Left ventricle myocardium superior (tissue), 1 donor: ENCODE measurements at places on chromosomes 3 and 15.

DNA sequence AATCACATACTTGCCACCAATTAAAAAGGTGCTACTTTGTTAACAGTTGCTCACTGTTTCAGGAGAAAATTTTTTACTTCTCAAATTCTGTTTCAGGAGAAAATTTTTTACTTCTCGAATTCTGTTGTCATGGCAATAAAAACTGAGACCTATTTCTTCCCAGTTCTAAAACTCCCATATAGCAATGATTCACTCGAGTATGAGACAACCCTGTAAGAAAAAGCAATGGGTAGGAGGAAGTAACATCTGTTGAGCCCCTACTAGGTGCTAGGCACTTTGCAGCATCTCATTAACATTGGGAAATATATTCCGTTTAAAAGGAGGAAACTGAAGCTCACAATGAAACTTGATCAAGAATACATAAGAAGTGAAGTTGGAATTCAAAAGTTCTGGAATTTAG lies 35.1 kb upstream of the IGSF11 start:
- DNase-seq: no peak

DNA sequence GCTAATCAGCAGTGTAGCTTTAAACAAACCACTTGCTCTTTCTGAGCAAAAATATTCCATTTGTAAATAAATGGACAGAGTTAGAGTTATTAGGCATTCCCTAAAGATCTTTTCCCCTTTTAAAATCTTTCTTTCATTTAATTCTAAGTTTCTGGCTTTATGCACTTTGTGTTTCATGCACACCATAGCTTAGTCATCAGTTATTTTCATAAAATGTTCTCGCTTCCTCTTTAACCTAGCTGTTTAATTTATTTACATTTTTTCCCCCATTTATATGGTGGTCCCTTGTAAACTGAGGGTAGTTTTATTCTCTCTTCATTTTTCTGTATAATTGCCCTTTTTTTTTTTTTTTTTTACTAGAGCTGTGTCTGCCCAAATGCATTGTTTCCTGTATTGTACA lies 315.0 kb upstream of the LRRFIP2 start:
- DNase-seq: no peak

DNA sequence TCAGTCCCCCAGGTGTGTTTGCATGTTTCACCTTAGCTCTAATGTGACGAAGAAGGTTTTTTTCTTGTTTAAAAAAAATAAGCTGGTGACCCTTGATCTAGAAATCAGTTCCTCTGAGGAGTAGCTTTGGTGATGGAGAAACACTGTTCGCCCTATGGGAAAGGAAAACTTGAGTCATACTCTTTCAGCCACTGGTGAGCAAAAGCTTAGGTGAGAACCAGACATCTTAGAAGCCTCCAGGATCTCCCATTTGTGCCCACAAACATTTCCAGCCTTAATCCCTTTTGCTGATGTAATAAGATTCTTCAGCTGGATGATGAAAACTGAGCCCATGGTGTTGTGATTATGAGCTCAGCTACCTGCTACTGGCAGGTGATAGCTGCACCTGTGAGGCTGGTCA lies 37.8 kb downstream of the SLC27A2 start:
- no peak for DNase-seq

- no peak for DNase-seq
Measured at GRCh38 chr3:114745322-114746240, 401.5 kb downstream of the ZBTB20 start.

GRCh38 chr3:147620906-147621305 lies 211.7 kb downstream of the ZIC1 start:
- no peak for DNase-seq

GRCh38 chr3:46200790-46201189 lies 7.3 kb downstream of the CCR1 start:
- no peak for DNase-seq

DNA sequence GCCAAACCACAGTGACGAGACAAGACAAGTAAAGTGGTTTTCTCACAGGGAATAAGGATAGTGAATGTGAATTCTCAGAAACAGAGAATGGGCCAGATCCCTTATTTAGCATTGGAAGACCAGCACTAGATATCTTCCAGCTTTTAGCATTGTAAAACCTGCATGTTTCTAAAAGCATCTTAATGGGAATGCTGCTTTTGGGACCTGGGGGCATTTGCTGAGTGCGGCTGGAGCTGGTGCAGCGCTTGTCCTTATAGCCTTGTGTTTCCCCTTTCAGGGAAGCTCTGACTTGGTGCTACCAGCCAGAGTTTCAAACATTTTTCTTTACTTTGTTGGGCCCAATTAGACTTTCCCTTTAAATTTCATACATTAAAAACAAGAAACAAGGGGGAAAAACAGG lies 52.9 kb downstream of the CLSTN2 start:
- no peak for DNase-seq
